ENCODE measurements at places on chromosomes 3 and 15.

DNA sequence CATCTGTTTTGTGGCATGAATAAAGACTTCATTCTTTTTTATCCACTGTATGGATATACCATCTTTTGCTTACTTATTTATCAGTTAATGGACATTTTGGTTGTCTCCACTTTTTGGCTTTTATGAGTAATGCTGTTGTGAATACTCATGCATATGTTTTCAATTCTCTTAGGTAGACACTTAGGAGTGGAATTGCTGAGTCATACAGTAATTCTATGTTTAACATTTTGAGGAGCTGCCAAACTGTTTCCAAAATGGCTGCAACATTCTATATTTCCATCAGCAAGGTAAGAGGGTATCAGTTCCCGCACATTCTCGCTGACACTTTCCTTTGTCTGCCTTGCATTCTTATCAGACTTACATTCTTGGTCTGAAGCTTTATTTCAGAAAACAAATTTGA, 191.1 kb downstream of the WNT5A start:
- DNase-seq: no peak

GRCh38 chr3:145681181-145681580, 479.8 kb downstream of the PLOD2 start:
- no peak for DNase-seq

DNA sequence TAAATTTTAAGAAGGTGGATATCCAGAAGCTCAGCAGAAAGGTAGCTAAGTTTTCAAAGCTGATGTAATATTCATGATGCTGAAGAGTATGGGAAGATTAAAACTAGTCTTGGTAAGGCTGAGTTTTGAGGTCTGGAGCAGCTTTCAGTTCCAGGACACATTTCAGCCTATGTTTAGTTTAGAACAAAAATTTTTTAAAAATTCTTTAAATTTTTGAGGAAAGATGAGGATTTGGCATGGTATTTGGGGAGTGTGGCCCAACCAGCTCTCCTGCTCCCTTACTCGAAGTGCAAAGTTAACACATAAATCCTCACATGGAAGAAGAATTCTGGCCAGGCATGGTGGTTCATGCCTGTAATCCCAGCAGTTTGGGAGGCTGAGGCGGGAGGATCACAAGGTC, 1039.1 kb downstream of the NAALADL2 start:
- no peak for DNase-seq

GRCh38 chr15:31480356-31481025, 153.9 kb downstream of the KLF13 start:
- DNase-seq: no peak

DNA sequence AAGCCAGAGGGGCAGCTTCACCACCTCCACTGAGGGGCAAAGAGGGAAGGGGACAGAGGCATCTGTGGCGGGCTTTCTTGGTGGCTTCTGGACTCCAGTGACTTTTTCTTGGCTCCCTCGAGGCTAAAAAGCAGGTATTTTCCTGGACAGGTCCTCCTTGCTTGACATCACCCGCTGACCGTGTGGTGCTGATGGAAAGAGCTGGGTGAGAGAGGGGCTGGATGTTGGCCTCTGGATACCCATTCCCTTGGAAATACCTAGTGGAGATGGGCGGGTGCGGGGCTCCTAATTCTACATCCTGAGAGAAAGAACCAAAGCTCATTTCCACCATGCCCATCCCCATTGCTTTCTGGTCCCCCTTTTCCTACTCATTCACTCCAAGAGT, 47.1 kb upstream of the TSEN2 start:
- DNase-seq: no peak

- no peak for DNase-seq
These were observed 12.6 kb downstream of the ETV5 start for GRCh38 chr3:186096290-186096689.

DNA sequence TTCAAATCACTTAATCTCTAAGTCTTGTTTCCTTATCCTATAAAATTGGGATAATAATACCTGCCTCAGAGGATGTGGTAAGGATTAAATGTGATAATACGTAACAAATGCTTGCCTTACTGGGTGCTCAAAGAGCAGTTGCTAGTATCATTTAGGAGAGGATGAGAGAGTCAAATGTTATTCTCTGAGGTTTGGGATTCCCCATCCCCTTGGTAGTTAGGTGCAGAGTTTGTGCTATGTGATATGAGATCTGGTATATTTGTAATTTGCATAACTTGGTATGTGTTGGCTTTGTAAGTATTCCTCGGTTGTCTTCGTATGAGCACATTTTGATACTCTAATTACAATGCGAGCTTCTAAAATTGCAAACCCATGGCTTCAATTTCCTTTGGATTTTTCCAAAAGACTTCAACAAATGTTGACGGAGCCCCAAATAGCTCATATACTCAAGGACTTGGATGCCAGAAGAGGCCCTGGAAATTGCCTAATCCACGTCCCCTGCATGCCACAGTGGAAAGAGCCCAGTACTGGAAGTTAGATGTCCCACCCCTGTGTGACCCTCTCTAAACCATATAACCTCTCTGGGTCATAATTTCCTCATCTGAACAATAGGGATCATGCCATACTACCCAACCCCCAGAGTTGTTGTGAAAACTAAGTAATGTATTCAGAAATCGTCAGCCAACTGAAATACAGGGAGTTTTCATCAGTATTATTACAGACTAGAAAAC, 85.0 kb downstream of the FBN1 start:
- DNase-seq: no peak

DNA sequence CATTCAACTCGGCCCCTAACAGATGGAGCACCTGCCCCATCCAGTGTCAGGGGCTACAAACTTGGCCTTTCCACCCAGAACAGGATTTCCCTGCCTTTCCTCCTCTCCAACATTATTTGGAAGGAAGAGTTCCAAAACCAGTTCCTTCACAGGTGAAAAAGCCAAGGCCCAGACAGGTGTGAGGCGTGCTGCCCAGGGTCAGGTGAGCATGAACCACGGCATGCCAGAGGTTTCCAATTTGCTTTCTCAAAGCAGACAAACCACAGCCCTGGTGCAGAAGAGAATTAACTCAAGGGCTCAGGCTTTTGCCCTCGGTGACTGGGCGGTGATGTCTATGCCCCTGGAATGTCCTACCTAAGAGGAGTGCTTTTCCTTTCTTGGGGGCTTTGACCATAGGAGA, 43.2 kb downstream of the LDHAL6B start:
- DNase-seq: no peak

- DNase-seq: no peak
These were observed 35.3 kb downstream of the MKRN2 start for GRCh38 chr3:12591997-12592715.

DNA sequence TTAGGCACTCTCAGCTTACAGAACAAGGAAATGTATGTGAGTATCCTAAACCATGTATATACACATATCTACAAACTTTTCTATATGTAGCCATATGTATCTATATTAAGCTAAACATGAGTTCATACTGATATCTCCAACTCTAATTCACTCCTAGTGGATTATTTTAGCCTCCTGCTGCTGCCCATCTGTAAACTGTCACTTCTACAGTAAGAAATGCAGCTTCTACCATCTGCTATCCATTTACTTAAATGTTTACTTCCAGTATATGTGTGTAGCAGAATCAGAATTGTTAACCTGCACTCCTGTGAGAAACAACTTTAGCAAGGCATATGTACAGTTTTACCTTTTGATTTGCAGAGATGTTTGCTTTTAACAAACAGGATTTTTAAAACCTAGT, 478.5 kb upstream of the CBLB start:
- DNase-seq: no peak

All from hippocampal formation (tissue), 2 donors.